Stimulated activated CD4-positive, alpha-beta T cell treated with anti-CD3 and anti-CD28 coated beads, Interleukin-1b, Interleukin-23, amount 100 ng/mL, for 24 hours (primary cell): ENCODE measurements at places on chromosomes 5 and 9.

GRCh38 chr5:32740651-32741050 lies 29.5 kb downstream of the NPR3 start:
- no peak for DNase-seq

DNA sequence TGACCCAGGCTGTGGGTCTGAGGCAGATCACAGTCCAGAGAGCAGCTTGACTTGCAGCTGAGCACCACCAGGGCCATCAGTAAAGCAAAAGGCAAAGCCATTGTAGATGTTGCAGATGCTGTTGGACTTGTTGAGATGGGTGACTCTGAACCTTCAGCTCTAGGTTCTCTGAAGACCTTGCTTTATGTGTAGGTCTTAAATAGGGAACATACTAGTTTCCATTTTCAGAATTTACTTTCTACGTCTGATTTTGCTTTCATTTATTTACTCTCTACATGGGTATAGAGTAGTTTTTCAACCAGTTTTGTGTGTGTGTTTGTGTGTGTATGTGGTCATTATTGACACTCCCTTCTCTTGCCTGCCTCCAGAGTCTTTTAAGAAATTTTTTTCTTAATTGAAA lies at the start of gene IFNA6:
TSS of gene IFNA6 (minus strand) at position 101 of the 400 bp plus-strand sequence. CDS start at position 101, 0 bp downstream.
- DNase-seq, result no peak

GRCh38 chr9:134963546-134963945 lies 45.8 kb upstream of the FCN1 start:
- DNase-seq, result no peak

GRCh38 chr5:1012313-1012841 lies 3.8 kb downstream of the NKD2 start:
- DNase-seq, result no peak

DNA sequence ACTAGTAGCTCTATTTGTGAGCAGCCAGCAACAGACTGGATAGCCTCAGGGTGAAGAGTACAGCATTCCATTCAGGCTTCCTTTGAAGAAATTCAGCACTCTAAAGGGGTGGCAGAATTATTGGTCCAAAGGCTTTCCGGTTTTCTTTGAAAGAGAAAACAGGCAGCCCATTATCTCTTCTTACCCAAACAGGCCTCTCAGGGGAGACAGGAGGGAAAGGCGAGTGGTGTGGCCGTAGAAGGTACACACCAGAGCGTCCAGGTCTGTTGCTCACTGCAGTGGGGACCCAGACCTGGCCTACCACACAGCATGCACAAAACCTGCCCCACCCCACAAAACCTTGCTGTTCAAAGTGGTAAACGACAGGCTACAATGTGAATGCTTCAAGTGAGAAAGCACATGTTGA lies 83.3 kb downstream of the ZNF608 start:
- no peak for DNase-seq

DNA sequence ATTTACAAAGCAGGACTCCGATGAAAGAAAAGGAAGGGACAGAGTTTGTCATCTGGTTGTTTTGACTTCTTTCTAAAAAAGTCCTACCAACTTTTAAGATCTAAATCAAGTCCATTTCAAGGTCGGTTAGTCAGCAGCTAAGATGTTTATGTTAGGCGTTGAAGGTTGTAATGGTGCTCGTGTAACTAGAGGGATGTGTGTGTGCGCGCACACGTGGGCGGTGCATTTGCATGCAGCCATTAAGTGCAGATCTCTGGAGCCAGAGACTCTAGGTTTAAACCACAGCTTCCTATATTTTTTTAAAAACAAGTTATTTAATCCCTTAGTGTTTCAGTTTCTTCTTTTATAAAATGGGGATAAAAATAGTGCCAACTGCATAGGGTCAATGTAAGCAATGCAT lies 77.0 kb upstream of the SMIM32 start:
- no peak for DNase-seq

- DNase-seq, result no peak
Observed at GRCh38 chr5:131305138-131305689, 41.4 kb downstream of the CDC42SE2 start.

- no peak for DNase-seq
Observed at GRCh38 chr9:74333384-74334032, 163.6 kb upstream of the RORB start.

- DNase-seq, result no peak
Observed at GRCh38 chr9:97565262-97565661, 63.8 kb downstream of the TMOD1 start.

DNA sequence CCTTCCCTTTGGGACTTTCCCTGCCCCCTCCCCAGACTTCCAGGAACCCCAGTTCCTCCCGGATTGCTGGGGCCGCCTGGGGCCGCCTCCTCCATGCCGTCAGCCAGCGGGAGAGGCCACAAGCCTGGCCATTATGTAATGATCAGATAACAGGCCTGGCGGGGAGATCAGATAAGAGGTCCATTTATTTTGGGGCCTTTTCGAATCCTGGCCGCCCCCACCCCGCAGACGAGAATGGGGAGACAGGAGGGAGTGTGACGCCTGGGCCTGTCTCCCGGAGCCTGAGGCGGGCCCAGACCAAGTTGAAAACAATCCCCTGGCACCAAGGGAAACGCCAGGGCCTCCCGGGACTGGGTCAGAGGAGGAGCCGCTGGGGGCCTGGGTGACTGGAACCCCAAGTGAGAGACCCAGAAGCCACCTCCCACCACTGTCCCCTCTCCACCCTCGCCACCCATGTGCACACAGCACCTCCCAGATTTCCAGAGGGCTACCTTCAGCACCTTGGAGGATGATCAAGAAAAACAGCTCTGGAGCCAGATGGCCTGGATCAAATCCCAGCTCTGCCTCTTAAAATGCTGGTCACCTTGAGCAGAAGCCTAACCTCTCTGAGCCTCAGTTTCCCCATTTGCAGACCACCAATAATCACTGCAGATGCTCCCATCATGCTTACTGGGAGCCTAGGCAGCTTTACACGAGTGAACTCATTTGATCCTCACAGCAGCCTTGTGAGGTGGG lies 7.8 kb downstream of the ENG start:
- no peak for DNase-seq

- no peak for DNase-seq
Observed at GRCh38 chr5:9239071-9239470, 306.8 kb downstream of the SEMA5A start.

- DNase-seq, result no peak
Observed at GRCh38 chr9:90929626-90930025, 128.0 kb downstream of the SYK start.

DNA sequence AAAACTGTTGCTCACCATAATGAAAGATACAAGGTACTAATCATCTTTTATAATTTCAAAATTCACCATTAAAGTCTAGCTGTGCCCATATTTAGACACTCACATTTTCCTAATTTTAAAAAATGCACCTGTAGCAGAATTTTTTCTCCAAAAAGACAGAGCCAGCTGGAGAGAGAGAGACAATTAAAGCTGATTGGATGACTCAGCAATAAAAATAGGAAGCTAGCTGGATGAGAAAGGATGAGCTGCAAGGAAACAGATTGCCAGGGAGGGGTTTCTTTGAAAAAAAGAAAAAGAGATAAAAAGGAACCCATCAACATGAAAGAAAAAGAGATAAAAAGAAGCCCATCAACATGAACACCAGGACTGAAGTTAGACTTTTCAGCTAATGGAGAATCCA lies 73.8 kb downstream of the HCN1 start:
- DNase-seq, result no peak

DNA sequence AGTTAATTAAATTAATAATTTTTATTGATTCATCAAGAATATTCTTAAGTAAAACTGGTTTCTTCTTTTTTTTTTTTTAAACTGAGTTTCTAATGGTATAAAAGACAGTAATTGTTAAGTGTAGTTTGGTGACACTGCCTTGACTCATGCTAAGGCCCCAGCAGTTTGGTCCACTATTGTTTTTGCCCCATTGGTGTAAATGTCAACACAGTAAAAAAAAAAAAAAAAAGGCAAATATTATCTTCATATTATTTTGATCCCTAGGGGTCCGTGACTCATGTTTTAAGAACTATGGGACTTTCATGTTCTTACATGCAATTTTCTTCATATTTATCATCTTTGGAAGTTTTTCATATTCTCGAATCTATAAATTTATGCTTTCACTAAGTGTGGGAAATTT lies 29.2 kb upstream of the JAK2 start:
- no peak for DNase-seq

DNA sequence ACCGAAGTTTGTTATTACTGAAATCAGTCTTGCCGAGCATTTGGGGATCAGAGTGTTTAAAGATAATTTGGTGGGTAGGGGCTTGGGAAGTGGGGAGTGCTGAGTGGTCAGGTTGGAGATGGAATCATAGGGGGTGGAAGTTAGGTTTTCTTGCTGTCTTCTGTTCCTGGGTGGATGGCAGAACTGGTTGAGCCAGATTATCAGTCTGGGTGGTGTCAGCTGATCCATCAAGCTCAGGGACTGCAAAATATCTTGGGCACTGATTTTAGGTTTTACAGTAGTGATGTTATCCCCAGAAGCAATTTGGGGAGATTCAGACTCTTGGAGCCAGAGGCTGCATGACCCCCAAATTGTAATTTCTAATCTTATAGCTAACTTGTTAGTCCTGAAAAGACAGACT lies 5.4 kb upstream of the ANKRD31 start:
- DNase-seq, result no peak

- DNase-seq, result no peak
Observed at GRCh38 chr5:149345892-149346222, 558 bp downstream of the GRPEL2 start.

DNA sequence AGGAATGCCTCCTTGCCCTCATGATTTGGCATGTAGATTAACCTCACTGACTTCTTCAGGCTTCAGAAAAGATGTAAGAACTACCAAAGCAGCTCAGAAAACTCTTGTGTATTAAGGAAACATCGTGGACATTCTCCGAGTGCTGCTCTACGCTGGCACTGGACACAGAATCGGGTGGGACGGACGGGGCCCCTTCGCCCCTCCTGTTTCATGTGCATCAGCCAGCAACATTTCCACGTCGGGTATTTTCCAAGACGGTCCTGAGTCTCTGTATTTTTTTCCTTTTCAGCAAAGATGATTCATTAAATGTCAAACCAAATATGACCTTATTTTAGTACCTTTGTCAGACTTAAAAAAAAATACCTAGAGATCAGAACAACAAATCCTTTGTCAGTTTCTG lies 583.6 kb downstream of the CCDC171 start:
- no peak for DNase-seq

GRCh38 chr9:125586172-125586511 lies 120.9 kb downstream of the MAPKAP1 start:
- DNase-seq, result no peak

DNA sequence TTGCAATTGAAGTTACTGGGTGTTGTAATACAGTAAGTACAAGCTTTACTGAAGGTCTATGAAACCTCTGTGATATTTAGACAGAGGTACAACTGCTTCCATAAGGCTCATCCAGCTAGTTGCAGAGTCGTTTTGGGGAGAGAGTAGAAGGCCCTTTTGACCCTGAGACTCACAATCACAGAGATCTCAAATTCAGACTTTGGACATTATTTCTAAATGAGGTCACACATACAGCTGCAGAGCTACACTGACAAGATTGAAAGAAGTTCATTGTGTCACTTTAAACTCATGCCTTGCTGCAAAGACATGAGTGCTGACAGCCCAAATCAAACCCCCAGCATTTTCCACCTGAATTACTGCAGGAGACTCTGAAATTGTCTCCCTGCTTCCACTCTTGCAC lies 205.9 kb upstream of the TMEM161B start:
- no peak for DNase-seq

DNA sequence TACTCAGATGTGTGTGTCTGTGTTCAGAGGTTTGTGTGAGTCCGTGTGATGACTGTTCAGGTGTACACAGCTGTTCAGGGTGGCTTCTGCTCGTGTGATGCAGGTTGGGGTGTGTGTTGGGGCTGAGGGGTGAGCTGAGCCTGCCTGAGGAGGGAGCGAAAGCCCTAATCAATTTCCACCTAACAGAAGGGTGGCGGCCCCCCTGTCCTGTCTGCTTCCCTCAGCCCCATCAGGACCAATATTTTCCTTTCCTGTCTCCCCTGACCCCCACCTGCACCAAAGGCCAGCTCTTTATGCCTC lies 30.2 kb downstream of the LHX2 start:
- no peak for DNase-seq

GRCh38 chr9:109729513-109729912 lies 50.5 kb upstream of the PALM2AKAP2 start:
- DNase-seq, result no peak

DNA sequence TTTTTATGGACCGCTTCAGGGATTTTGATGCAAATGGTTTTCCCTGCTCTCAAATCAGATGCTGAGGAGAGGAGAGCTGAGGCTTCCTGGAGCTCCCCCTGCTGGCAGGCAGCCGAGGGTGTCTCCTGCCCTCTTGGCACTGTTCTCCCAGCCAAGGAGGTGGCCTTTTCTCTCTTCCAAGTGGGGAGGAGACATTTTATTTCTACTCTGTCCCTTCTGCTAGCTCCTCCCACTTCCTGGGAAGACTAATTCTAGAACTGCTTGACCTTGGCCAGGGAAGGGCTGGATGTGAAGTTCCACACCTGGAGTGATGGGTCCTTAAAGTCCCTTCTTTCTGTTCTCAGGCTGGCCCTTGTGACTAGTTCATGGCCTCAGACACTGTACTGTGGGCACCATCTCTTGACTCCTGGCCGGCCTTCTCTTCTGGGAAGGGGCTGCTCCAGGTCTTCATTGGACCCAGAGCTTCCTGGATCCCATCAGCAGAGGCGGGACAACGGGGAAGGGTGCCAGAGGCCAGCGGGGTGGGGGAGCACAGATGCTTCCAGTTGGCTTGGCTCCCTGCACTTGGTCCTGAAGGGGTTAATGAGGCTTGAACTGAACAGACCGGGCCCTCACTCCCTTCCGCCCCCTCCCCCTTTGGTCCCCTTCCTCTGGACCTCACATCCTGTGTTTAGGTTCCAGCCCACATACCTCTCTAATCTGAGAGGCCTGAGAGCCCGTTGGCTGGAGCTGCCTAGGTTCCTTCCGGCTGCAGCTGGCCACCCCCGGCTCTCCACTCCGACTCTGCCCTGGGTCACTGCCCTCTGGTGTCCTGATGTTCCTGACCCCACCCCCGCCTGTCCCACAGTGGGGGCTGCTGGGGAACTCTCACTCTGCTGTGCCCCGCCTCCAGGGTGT lies 32.1 kb downstream of the PTPA start:
- peak; percentile 61 for DNase-seq

GRCh38 chr9:108207561-108208165 lies 648.1 kb downstream of the ACTL7B start:
- no peak for DNase-seq

DNA sequence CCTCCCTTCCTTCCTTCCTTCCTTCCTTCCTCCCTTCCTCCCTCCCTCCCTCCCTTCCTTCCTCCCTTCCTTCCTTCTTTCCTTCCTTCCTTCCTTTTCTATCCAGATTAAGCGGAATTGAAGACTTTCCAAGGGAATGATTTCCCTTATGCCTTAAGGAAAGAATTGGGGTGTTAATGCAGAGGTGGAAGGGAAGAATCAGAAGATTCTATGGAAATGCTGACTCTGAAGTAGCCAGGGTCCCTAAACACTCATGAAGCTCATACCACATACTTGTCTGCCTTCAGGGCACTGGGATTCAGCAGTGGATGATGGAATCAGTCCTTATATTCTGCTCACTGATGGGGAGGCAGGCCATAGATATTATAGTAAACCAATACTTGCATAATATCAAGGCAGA lies 48.2 kb downstream of the TNC start:
- DNase-seq, result no peak

- no peak for DNase-seq
Observed at GRCh38 chr5:69467442-69468225, 25.0 kb upstream of the OCLN start.

GRCh38 chr5:119527351-119527750 lies 75.1 kb downstream of the HSD17B4 start:
- no peak for DNase-seq

GRCh38 chr5:65137631-65138030 lies 344.1 kb downstream of the ADAMTS6 start:
- DNase-seq, result no peak
